ENCODE measurements at places on chromosomes 2 and 18. TPM values are rescaled to one million over a fixed set of nuclear protein-coding genes. Genes with fewer than 3 reads are reported as not detected.

TXNDC2 gene
- 0.10 TPM for polyA plus RNA-seq

DNA sequence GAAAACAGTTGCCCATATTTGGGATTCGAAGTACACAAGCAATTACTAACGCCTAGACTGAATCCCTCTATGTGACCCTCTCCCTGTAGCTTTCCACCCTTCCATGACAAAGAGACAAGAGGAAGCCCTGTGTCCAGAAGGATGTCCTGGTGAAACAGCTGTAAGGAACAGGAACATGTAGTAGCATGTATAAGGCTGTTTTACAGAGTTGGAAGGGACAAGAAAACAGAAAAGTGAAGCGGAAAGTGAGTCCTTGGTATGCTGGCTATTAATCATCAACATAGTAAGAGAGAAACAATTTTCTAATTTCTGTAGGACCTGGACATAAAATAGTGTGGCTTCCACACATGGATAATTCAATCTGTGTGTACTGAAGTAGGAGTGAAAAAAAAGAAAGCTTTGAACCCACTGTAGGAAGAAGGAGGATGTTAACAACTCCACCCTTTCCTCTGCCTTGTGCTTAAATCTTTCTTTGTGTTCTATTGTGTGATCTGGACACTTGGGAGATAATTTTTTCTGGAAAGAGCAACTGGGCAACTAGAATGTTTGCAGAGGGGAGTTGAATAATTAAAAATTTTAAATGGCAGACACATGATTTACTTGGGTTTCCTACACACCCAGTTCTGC lies 162.3 kb upstream of the ZSWIM2 start:
- DNase-seq, result no peak

DNA sequence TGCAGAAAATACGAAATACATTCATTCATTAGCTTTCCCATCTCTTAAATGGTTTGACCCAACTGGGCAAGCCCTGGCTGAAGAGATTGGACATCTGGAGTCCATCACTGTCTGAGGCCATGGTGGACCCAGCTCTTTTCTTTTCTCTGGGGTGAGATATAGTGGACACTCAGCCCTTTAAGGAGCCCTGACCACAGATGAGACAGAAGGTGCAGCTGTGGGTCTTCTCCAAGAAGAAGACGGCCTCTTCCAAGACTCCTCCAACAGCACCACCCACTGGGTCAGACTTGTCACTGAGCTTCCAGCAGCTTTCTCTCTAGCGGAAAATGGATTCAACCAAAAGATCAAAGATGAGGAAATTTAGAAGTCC lies 27.2 kb downstream of the TWIST2 start:
- DNase-seq, result no peak

DNA sequence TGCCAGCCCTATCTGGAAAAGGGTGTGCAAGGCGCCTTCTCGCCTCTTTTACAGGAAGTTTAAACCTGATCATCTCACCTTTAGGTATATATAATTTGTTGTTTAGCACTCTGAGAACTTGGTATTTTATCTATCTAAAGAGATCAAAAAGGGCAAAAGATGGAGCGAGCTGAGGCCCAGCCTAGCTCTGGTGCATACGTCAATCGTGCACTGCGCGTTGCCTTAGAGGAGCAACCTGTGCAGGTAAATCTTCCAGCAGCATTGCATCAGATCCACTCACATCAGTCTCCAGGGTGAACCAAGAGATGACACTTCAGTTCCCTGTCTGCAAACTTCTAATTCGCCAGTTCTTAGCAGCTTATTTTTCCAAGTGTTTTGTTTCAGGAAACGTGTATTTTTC lies 15.4 kb downstream of the BCL11A start:
- DNase-seq, result no peak

GRCh38 chr2:80326214-80326613 lies 21.7 kb upstream of the LRRTM1 start:
- DNase-seq, result no peak

BCL2 gene
- polyA plus RNA-seq, result 23.7 TPM

- DNase-seq, result no peak
Observed at GRCh38 chr2:39942950-39943349, 163.9 kb upstream of the THUMPD2 start.

DNA sequence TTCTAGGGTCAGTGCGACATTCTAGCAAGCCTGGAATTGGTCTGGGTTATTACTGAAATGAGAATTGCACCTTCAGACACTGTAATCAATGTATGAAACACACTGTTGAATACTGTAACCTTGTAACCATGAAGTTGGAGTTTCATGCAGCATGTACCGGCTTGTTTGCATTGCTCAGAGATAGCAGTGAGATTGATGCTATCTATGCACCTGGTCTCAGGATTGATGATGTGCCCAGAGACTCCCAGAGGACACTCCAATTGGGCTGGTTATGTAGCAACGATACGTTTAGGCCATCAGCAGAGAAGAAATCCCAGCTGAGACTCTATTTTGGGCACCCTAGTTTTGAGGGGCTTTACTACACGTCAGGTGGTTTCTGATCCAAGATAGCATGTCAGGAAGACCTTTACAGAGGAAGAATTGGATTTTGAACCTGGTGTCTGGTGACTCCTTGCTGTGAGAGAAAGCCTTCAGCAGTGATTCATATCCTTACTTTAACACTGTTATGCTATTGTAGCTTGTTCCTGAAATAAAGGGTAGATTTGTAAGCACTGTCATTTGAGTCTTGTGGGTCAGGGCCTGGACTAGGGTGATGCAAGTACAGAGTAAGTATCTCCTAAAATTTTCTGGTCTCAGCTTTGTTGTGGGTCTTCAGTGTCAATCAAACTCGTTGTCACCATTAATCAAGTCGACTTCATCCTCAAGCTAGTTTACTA lies 305.1 kb upstream of the GULP1 start:
- no peak for DNase-seq

GPR39 gene
- 3.0 TPM for polyA plus RNA-seq

TBR1 gene
- polyA plus RNA-seq, result not detected

- DNase-seq, result no peak
Observed at GRCh38 chr2:66364495-66365333, 70.2 kb upstream of the MEIS1 start.

DNA sequence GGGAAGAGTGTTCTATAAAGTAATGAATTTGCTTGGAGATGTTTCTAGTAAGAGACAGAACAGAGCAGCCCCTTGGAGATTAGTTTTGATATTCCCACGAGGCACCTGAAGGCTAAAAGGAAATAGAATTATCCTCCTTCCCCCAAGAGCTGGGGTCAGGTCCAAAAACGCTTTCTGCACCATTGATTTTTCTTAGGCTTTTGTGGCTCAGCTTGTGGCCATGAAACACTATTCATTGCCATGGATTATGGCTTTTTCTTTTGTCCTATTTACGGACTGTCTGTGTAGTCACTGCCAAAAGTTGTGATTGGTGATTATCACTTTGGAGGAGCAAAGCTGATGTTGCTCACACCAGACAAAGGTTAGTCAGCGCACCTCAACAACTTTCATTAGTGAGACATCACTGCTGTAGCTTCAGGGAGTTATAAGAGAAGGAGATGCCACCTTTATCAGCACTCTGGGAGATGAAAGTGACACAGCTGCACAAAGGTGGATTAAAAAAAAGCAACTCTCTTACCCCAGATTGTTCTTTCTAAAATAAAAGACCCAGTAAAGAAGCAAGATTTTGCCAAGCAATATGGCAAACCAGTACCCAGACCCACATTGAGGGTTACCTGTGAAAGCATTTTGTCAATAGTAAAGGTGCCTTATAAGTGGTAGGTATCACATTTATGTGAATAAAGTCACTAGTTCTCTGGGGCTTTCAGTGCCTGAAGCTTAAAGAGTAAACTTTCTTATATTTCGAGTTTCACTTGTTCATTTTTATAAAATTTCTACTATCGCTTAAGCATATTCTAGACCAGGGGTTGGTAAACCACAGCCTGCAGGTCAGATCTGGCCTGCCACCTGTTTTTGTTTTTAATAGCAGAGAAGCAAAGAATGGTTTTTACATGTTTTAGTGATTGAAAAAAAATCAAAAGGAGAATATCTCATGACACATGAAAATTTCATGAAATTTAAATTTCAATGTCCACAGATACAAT lies 10.6 kb downstream of the CXCR4 start:
- DNase-seq, result no peak

- no peak for DNase-seq
Observed at GRCh38 chr2:164252568-164253287, 368.6 kb downstream of the GRB14 start.

- DNase-seq, result no peak
Observed at GRCh38 chr2:63378589-63378988, 209.7 kb downstream of the WDPCP start.

GRCh38 chr18:3970929-3971328 lies 484.2 kb downstream of the DLGAP1 start:
- no peak for DNase-seq

GRCh38 chr2:226835420-226835795 lies 446 bp upstream of the RHBDD1 start:
- DNase-seq, result no peak

DNA sequence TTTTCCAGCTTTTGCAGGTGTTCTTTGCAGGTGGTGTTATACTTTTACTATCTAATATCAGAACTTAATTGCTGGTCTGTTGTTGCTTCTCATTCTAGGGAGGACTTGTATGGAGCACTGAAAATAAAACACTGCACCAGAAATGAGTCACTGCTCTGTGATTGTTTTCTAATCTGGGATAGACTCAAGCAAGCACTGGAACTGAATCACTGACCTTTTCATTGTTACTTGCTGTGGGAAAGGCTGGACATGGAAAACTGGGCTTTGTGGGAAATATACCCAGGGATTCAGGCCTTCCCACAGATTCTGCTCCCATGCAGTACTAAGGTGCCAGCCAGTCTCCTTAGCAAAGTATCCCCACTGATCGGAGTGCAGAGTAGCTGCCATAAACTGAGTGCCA lies 470.0 kb upstream of the GCFC2 start:
- no peak for DNase-seq

- no peak for DNase-seq
Observed at GRCh38 chr2:230541934-230542380, 126.0 kb downstream of the SP100 start.

- DNase-seq, result no peak
Observed at GRCh38 chr2:233700028-233700635, 7.4 kb downstream of the UGT1A6 start.

PAIP2B gene
- 18.5 TPM for polyA plus RNA-seq

- DNase-seq, result no peak
Observed at GRCh38 chr2:218009231-218009630, 6.4 kb upstream of the TNS1 start.

ZNF892 gene
- 3.8 TPM for polyA plus RNA-seq

DNA sequence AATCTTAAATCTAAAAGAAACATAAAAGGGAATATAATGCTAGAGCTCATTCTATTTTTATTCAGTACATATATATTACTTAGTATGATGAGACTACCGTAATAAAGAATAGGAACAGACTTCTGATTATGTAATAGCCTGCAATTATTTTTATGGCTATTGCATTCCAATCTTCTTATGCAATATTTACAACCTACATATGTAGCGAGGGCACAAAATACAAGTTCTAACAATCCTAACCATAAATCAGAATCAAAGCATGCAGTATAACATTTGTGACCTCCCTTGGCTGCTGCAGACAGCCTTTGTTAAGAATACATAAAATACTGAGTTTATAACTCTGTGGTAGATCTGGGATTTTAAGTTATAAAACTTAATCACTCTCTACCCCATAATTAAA lies 177.6 kb downstream of the BABAM2 start:
- DNase-seq, result no peak

GRCh38 chr2:129799036-129799958 lies 180.2 kb upstream of the RAB6C start:
- DNase-seq, result no peak

IGFBP5 gene
- polyA plus RNA-seq, result 464 TPM

- DNase-seq, result no peak
Observed at GRCh38 chr18:25648716-25649260, 296.8 kb upstream of the ZNF521 start.

- DNase-seq, result no peak
Observed at GRCh38 chr2:190685333-190685732, 36.5 kb downstream of the NAB1 start.

DNA sequence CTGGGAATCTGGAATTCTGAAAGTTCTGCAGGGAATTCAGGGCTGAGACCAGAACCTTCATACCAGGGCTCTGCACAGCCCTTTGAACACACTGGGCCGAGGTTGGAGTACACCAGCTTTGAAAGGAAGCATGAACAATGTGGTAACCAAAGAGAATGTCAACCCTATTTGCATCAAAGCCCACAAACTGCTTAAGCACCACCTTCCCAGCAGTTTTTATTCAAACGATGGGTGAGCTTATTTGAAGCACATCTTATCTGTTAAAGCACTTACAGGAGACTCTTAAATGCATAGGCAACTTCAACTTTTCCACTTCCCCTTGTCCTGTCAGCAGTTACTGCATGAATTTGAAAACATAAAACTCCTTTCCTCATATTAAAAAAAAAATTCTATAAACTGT lies 96.6 kb downstream of the TXNL1 start:
- DNase-seq, result no peak

POTEC gene
- 0.07 TPM for polyA plus RNA-seq

Data from left renal cortex interstitium (tissue), 4 donors.